ENCODE measurements at places on chromosomes 4 and X. TPM values are rescaled to one million over a fixed set of nuclear protein-coding genes. Genes with fewer than 3 reads are reported as not detected.

Gene TNIP3
- 0.12 TPM for total RNA-seq

Gene TMPRSS11A
- total RNA-seq: not detected

Gene GUCY1A1
- total RNA-seq: not detected

Gene ZAR1
- total RNA-seq: 0.12 TPM

Gene ZCCHC12
- 0.24 TPM for total RNA-seq

Gene ARHGAP6
- 0.05 TPM for total RNA-seq

Gene GRIA3
- not detected for total RNA-seq

Gene CD99L2
- total RNA-seq: 55.5 TPM

Gene FMR1NB
- total RNA-seq: not detected

Gene PDLIM3
- not detected for total RNA-seq

Gene CABS1
- not detected for total RNA-seq

Gene ABLIM2
- 4.4 TPM for total RNA-seq

Gene LRCH2
- not detected for total RNA-seq

Gene KLB
- total RNA-seq: 0.08 TPM

Gene TDO2
- total RNA-seq: 0.59 TPM

Gene BTC
- total RNA-seq: 1.3 TPM

Gene STAP1
- not detected for total RNA-seq

Gene TEX13B
- total RNA-seq: not detected

Gene REELD1
- not detected for total RNA-seq

Gene NR0B1
- 22.7 TPM for total RNA-seq

Gene SH2D1A
- total RNA-seq: not detected

Gene XAGE1A
- total RNA-seq: 53.0 TPM

Gene TBX22
- total RNA-seq: not detected

Gene CLDN22
- not detected for total RNA-seq

Gene POF1B
- 2.7 TPM for total RNA-seq

Gene CSN1S1
- total RNA-seq: not detected

Gene RBMXL3
- total RNA-seq: not detected

Gene KIT
- not detected for total RNA-seq

Gene ERCC6L
- 12.2 TPM for total RNA-seq

Gene RADX
- total RNA-seq: 0.12 TPM

Gene GAB1
- total RNA-seq: 2.9 TPM

Gene SAGE1
- total RNA-seq: 0.09 TPM

Gene NMU
- 0.48 TPM for total RNA-seq

Gene MAGEA11
- not detected for total RNA-seq

Gene PAGE2B
- total RNA-seq: not detected

Gene SMIM10L2A
- total RNA-seq: 0.11 TPM

Gene LRIT3
- total RNA-seq: not detected

Gene CLDN34
- not detected for total RNA-seq

Gene SCML2
- 7.2 TPM for total RNA-seq

Gene MUC7
- total RNA-seq: not detected

Gene CXorf38
- total RNA-seq: 10.8 TPM

Gene BMP3
- not detected for total RNA-seq

Gene PGK1
- total RNA-seq: 603 TPM

Gene NXF2
- total RNA-seq: not detected

Gene APBB2
- total RNA-seq: 8.0 TPM
